ENCODE measurements at places on chromosomes 2 and 18.

DNA sequence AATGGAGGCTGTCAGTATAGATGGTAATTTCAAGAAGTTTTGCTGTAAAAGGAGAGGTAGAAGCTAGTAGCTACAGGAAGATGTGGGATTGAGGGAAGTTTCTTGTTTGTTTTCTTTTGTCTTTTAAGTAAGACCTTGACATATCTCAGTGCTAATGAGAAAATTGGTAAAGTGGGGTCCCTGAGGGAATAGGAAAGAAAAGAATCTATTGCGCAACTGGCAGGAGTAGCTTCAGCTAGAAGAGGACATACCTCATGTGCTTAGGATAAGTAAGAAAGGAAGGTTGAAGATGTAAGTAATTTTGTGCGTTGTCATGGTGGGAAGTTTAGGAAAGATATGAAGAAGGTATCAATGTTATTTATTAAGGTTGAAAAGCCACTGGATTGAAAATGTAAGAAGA is 8.4 kb upstream of the IKZF2 start:
- H3K27ac ChIP-seq, result no peak overlapping the region
- peaks cover 8% of the 10 kb centered on the region for H3K27me3 ChIP-seq
- H3K4me1 ChIP-seq, result no peaks in the 10 kb centered on the region
- DNase-seq, result no peak
- H3K4me3 ChIP-seq, result no peak overlapping the region

- no peak overlapping the region for H3K27ac ChIP-seq
- no peak overlapping the region for H3K4me3 ChIP-seq
- no peaks in the 10 kb centered on the region for H3K27me3 ChIP-seq
- no peak for DNase-seq
Measured at GRCh38 chr2:5227062-5227699, 465.0 kb upstream of the SOX11 start.

DNA sequence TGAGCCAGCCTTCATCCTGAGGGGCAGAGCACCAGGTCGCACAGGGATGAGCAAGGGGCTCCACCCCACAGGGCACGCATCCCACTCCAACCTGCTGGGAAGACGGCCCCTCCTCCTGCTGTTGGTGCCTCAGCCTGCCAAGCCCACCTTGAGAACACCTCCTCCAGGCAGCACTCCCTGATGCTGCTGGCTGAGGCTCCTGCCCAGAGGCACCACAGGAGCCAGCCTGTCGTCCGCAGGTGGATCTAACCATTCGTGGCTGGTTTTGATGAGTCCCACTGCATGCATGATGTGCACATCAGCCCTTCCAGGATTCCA is 58.4 kb downstream of the BIN1 start:
- no peaks in the 10 kb centered on the region for H3K36me3 ChIP-seq
- no peak overlapping the region for H3K4me3 ChIP-seq
- no peak overlapping the region for H3K27ac ChIP-seq
- peaks cover 7% of the 10 kb centered on the region for H3K4me1 ChIP-seq
- no peak for DNase-seq

GRCh38 chr18:62773691-62774090 is 58.4 kb downstream of the PHLPP1 start:
- no peak overlapping the region for H3K27ac ChIP-seq
- H3K4me1 ChIP-seq, result peaks cover 11% of the 10 kb centered on the region
- peaks cover 5% of the 10 kb centered on the region for H3K27me3 ChIP-seq
- H3K36me3 ChIP-seq, result no peaks in the 10 kb centered on the region
- H3K4me3 ChIP-seq, result no peak overlapping the region

- no peaks in the 10 kb centered on the region for H3K36me3 ChIP-seq
- no peak overlapping the region for H3K4me3 ChIP-seq
- no peaks in the 10 kb centered on the region for H3K27me3 ChIP-seq
Measured at GRCh38 chr2:24374301-24374700, 14.0 kb upstream of the ITSN2 start.

DNA sequence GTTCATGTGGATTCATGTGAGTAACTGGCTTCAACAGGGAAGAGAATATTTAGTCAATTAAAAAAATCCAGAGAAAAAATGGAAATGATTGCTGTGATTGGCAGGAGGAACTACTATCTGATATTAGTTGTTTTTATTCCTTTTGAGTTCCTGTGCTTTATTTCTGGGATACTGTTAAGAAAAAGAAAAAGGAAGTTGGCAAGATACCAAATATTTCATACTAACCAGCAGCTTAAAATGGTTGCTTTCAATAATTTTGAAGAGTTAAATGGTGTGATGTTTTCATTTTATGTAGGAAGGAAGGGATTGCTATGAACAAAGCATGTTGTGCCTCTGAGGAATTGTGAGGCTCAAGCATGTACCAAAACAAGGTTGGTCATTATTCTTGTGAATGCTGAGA is 8.1 kb upstream of the MTX2 start:
- H3K27ac ChIP-seq, result no peak overlapping the region
- H3K36me3 ChIP-seq, result peaks cover 3% of the 10 kb centered on the region
- no peaks in the 10 kb centered on the region for H3K4me1 ChIP-seq
- H3K27me3 ChIP-seq, result peaks cover 49% of the 10 kb centered on the region

DNA sequence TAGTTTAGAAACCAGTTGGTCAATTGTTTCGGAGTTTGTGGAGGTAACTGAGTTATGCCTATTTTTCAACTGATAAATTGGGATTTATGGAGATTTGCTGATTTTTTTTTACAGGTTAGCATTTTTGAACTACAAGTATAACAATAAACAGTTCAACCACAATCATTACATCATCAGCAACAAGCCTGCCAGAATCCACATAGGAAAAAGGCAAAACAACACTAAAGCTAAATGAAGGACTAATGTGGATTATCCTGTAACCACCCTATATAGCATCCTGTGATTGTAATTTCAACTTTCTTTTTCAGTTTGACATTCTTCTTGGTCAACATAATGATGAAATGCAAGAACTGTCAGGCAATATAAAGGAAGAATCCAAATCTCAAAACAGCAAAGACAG is 76.5 kb downstream of the CCDC102B start:
- no peaks in the 10 kb centered on the region for H3K36me3 ChIP-seq
- H3K27ac ChIP-seq, result no peak overlapping the region
- peaks cover 2% of the 10 kb centered on the region for H3K4me1 ChIP-seq
- no peaks in the 10 kb centered on the region for H3K27me3 ChIP-seq

DNA sequence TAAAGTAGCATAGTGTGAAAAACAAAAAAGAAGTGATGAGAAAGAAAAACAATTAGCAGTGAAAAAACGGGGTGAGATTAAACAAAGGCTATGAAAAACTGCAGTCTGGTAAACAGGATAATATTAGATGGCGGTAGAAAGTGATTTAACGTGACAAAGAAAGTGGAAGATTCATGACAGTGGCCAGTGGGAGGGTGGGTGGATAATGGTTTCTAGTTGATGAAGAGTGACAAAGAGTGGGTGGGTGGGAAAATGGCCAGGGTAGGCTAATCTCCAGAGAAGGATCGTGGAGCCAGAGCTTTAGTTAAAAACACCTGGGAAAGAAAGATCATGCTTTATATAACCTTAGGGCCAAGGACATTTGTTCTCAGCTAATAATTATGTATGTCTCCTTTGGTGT is 1667.8 kb downstream of the LRP1B start:
- H3K4me3 ChIP-seq, result no peak overlapping the region
- no peak for DNase-seq
- no peak overlapping the region for H3K27ac ChIP-seq
- H3K36me3 ChIP-seq, result no peaks in the 10 kb centered on the region
- H3K27me3 ChIP-seq, result no peaks in the 10 kb centered on the region
- no peaks in the 10 kb centered on the region for H3K4me1 ChIP-seq

Data from T-helper 17 cell (primary cell).